Activated CD8-positive, alpha-beta memory T cell treated with anti-CD3 and anti-CD28 coated beads for 4 hours (primary cell): ENCODE measurements at places on chromosomes 1 and 21.

DNA sequence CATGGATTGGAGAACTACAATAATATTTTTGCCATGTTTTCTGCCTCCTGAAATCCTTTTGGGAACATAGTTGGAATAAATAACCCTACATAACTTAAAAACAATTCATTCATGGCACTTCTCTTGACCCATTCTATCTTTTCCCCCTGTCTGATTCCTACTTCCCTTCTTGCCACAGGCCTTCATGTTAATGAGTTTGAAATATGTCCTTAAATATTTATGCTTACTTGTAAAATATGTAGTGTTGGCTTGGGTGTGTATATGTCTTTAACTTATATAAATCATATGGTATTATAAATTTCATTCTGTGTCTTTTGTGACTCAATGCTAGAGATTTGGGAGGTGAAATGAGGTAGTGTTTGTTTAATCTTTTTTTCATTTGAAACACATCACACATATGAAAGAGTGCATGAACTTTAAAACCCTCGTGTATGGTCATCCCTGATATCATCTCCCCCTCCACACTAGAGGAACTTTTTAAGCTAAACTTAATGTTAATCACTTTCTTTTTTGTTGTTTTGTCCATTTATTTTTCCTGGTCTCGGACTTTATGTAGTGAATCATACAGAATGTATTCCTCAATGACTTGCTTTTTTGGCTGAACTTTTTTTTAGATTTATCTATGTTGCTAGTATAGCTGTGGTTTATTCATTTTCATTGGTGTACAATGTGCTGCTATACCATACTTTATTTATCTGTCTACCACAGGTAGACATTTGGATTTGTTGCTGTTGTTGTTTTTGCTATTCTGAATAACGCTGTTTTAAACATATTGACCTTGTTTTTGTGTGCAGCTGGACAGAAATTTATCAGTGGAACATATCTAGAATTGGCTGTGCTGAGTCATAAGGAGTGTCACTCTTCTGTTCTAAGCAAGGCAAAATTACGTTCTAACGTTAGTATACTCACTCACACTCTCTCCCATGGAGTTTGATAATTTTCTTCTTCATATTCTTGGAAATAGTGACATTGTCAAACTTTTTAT lies 441.6 kb downstream of the PLPP3 start:
- no peak for DNase-seq

GRCh38 chr1:69739251-69739605 lies 171.5 kb downstream of the LRRC7 start:
- no peak for DNase-seq

GRCh38 chr21:41840880-41841279 lies 38.3 kb downstream of the PRDM15 start:
- DNase-seq: no peak

DNA sequence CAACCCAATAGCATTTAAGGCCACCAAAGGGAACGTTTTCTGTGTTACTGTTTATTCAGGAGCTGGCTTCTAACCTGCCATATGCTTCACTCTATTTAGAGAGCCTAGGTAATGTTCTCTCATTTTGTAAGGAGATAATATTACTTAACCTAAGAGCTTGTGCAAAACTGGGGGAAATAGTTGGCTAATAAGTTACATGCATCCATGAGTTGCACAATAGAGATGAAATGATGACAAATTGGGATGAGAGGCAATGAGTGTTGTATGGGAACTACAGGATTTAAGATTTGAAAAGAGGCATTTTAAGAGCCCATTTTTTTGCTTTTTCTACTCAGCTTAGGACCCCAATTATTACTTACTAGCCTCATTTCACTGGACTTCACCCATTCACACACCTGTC lies 151.0 kb downstream of the ST6GALNAC3 start:
- no peak for DNase-seq

GRCh38 chr1:28845786-28846543 lies 34.0 kb downstream of the OPRD1 start:
- DNase-seq: no peak

DNA sequence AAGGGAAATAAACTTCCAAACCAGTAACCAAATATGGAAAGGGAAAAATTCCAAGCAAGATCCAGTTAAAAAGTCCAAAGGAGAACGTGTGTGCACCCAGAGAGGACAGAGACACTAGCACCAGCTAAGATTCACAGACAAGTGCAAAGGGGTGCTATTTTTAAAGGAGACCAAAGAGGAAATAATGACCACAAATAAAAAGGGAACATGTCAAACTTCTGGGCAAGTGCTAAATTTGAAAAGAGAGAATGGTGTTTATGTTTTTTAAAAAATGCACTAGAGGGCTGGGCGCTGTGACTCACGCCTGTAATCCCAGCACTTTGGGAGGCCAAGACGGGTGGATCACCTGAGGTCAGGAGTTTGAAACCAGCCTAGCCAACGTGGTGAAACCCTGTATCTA lies 8.6 kb downstream of the JAM2 start:
- no peak for DNase-seq

GRCh38 chr1:44347280-44347679 lies 7.8 kb downstream of the ERI3 start:
- no peak for DNase-seq

- DNase-seq: no peak
Observed at GRCh38 chr1:152035539-152036266, 1.1 kb downstream of the S100A11 start.

- DNase-seq: no peak
Observed at GRCh38 chr21:33254766-33255165, 11.4 kb upstream of the IL10RB start.

DNA sequence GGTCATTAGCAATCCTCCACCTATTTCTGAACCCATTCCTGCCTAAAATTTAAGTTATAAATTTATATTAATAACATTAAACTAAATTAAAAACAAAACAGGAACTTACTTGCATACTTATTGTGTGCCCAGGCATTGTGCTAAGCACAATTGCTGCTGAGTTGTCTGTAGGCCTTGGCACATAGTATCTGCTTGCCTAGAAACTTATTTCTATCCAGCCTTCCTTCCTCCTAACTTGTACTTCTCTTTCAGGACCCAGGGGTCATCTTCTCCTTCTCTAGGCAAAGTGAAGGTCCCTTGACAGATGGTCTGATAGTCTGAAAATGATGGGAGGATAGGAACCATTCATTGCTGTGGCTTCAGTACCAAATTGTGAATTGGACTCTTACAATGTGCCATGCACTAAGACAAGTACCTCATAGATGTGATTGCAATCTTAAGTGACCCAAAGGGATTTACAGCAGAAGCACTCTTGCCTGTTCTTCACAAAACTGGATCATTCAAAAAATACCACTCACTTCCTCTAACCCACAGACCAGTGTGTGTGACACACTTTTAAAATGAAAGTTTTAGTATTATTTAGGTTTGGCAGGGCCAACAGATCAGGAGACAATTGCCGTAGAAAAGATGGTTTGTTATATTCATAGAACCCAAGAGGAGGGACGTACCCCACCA lies 10.3 kb upstream of the CD101 start:
- no peak for DNase-seq

- DNase-seq: no peak
Observed at GRCh38 chr1:54816130-54816529, 15.0 kb upstream of the TTC22 start.

GRCh38 chr1:182303778-182304177 lies 87.8 kb downstream of the GLUL start:
- no peak for DNase-seq

DNA sequence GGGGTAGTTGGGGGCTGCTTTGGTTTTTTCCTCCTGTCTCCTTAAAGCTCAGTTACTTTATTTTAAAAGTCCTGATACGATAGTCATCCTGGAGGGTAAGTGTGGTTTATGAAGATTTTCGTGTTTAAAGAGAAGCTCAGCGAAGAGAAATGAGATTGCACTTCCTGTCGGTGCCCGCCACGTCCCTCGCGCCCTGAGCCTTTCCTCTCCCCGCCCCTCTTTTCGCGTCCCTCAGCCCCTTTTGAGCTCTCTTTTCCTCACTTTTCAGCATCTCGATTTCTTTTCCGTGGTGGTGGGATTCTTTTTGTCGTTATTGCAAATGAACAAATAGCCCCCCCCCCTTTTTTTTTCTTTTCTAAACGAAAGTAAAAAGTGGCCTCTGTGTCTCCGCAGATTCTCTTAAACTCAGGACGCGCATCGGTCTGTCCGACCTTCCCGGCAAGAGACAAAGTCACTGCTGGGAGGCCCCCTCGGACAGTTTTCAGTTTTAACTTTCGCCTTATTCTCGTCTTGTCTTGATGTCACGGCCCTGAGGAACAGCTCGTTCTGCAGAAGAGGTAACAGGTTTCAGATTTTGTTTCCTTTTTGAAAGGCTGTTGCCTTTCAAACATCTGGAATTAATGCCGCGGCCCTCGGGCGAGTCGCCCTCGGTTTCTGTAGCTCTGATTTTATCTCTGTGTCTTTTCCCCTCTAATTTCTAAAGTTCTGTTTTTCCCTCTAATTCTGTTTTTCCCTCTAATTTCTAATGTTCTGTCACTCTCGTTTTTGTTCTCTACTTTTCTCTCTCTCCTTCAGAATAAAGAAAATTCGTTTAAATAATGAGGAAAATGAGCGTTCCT lies 1.0 kb upstream of the DMRTA2 start:
- no peak for DNase-seq

GRCh38 chr21:31176080-31176551 lies 137.8 kb upstream of the KRTAP19-8 start:
- no peak for DNase-seq

DNA sequence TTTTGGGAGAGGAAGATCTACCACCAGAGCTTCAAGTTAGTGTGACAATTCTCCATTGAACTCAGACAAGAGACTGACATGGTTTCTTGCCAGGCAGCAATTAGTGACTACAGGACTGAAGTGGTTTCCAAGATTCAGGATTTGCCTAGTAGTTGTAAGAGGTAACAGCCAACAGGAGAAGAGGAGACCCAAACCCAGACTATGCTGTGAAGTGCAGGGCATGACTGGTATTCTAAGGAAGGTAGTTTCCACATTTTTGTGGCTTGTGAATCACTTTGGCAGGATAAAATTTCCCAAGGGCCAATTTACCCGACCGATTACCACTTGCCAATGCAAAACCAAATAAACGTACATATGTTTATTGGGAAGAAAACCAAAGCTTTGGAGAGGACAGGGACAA lies 14.7 kb upstream of the RAP1A start:
- no peak for DNase-seq

DNA sequence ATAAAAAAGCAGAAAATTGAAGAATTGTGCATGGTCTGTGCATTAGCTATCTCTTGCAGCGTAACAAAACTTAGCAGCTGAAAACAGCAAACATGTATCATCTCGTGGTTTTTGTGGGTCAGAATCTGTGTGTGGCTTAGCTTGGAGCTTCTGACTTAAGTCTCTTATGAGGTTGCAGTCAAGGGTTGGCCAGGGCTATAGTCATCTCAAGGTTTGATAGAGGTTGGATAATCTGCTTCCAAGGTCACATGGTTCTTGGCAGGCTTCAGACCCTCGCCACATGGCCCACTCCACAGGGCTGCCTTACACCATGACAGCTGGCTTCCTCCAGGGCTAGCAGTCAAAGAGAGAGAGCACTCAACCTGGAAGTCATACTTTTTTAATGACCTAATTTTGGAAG lies 35.9 kb downstream of the CNST start:
- DNase-seq: peak; percentile 3

DNA sequence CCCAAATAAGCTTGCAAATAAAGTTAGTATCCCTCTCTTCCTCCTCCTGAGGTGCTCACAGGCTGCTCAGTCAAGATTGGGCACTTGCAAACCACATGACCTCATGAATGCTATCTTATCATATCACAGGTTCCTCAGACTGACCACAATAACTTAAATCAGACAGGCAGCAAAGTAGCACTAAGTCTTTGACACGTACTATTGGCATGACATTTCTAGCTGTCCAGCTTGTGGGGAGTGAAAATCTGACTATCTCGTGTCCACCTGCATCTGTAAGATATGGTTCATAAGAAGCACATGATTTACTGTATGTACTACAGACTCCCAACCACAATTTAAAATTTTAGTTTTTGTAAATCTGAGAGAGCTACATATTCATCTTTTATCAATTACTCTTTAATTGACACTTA lies 58.0 kb upstream of the GFI1 start:
- no peak for DNase-seq

DNA sequence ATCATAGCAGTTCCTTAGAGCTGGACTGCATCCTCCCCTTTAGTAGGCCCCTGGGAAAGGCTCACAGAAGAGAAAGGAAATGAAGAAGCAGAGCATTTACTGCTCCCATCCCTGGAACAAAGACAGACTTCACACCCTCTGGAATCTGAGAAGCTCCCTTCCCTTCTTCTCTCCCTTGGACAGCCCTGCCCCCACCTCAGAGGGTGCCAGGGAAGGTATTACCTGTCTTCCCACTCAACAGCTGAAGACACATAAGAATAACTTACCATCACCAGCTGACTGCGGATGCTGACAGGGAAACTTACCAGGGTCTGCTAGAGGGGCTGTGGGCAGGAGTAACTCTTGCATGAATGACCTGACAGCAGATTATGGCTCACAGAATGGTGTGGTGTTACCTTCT lies 14.1 kb upstream of the FAAH start:
- DNase-seq: no peak

DNA sequence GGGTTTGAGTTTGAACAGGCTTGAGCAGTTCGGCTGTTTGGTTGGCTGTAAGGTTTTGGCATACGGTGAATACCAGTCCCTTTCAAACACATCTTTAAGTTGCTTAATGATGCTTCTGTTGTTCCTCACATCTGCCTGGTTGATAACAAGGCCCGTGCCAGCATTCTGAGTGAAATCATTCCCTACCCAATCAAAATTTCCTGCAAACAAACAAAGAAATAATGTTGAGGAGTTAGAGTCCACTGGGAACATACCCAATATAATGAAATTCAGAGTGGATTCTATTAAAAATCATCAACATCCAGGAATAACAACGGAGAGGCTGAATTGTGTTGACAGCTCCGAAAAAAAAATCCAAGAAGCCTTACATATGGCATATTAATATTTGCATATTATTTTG lies 91.0 kb upstream of the MAP1LC3C start:
- no peak for DNase-seq

DNA sequence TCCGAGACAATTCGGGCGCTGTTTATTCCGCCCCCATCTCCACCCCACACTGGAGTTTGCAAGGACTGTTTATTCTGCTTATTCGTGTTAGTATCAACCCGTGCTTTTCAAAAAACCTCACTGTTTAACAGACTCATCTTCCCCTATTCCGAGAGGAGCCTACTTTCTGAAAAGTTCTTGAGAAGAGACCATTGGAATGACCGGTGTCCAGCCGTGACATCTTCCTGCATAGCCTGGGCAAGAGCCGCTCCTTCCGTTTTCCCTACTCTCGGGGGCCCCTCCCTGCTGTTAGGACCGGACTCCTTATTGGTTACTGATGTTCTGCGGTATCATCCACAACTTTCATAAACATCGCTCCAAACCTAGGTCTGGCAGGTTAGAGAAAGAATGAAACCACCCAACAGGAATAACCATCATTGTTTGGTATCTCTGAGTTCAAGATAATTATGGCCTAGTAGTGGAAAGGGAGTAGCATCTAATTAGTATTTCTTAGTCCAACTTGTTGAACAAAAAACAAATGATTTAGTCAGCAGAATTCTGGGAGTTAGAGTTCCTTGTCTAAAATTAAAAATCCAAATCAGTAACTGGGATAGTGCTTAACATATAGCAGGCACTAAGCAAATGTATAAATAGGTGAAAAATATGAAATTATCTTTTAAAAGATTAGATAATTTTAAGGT lies 837 bp downstream of the STXBP3 start:
- peak; percentile 2 for DNase-seq

GRCh38 chr1:52659851-52660596 lies 27.1 kb downstream of the SHISAL2A start:
- DNase-seq: no peak
